Mucosa of gallbladder (tissue), 1 donor: ENCODE measurements at places on chromosomes 16 and 17. TPM values are rescaled to one million over a fixed set of nuclear protein-coding genes. Genes with fewer than 3 reads are reported as not detected.

FOXC2 gene
- 0.92 TPM for total RNA-seq

CCDC78 gene
- total RNA-seq: 3.3 TPM

MEAK7 gene
- total RNA-seq: 22.5 TPM

C16orf54 gene
- total RNA-seq: 3.0 TPM

SLC35G6 gene
- not detected for total RNA-seq

CA5A gene
- 0.14 TPM for total RNA-seq

PPP1R1B gene
- total RNA-seq: 2.4 TPM

CLEC3A gene
- total RNA-seq: 3.5 TPM

TBC1D3K gene
- not detected for total RNA-seq

FADS6 gene
- 0.12 TPM for total RNA-seq
